Panc1 (cell line): ENCODE measurements at places on chromosomes 1 and 21. TPM values are rescaled to one million over a fixed set of nuclear protein-coding genes. Genes with fewer than 3 reads are reported as not detected.

The CNR2 gene
- not detected for total RNA-seq

The WNT2B gene
- 1.6 TPM for total RNA-seq

The HJV gene
- total RNA-seq, result not detected

DNA sequence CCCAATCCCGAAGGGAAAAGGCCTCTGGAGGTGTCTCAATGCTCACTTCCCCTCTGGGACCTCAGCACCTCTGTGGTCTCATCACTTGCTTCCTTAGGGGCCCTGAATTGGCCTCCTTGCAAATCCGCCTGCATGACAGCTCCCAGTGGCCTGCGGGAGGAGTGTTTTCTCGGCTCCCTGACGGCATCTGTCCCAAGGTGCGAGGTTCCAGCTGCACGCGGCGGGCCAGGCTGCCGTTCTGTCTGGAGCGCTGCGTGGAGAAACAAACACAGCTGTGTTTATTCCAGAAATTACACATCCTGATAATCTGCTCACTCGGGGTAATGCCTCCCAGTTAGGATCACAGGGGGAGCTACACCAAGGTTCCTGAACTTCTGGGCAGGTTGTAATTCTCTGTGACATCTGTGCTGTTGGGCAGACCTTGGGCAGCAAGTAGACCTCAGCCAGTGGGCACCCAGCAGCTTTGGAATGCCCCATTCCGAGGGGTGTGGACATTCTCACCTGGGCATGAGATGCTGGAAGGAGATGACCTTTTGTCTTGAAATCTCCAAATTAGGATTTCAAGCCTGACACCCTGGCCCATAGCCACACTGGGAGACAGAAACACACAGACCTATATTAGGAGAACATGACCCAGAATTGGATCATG, 18.2 kb downstream of the EPHB2 start:
- no peaks in the 10 kb centered on the region for H3K36me3 ChIP-seq
- no peak overlapping the region for H3K4me3 ChIP-seq
- no peaks in the 10 kb centered on the region for H3K4me1 ChIP-seq
- H3K27me3 ChIP-seq, result no peaks in the 10 kb centered on the region

DNA sequence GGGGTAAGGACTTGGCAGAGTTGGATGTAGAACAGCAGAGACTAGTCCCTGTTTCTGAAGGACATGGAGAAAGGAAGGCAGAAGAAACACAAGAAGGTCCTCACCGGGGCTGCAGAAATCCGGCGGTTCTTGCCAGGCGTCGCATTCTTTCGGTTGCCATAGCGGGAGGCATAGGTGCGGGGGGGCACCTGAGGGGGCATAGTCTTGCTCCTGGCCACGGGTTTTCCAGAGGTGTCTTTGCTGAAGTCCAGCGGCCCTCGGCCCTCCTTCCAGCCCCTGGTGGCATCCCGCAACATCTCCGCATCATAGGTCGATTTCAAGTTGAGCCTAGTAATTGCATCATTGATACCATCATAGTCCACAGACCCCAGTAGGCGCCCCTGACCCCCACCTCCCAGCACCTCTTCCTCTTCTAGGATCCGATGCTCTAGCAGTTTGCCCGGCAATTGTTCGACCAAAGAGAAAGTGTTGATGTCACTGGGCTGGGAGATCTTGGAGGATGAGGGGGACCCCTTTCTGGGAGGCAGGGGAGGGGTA, 25.8 kb downstream of the PIK3C2B start:
- H3K27me3 ChIP-seq, result no peaks in the 10 kb centered on the region
- no peaks in the 10 kb centered on the region for H3K4me1 ChIP-seq
- no peaks in the 10 kb centered on the region for H3K36me3 ChIP-seq
- DNase-seq, result no peak

GRCh38 chr1:164905869-164906268, 346.9 kb downstream of the PBX1 start:
- H3K36me3 ChIP-seq, result no peaks in the 10 kb centered on the region
- H3K27me3 ChIP-seq, result no peaks in the 10 kb centered on the region
- no peaks in the 10 kb centered on the region for H3K4me1 ChIP-seq

- no peaks in the 10 kb centered on the region for H3K27me3 ChIP-seq
- no peaks in the 10 kb centered on the region for H3K4me1 ChIP-seq
- DNase-seq, result no peak
Measured at GRCh38 chr21:39908265-39908923, 41.2 kb downstream of the PCP4 start.
